Foreskin melanocyte (primary cell): ENCODE measurements at places on chromosomes 12 and 14.

GRCh38 chr12:61654698-61655097 lies 605.5 kb upstream of the USP15 start:
- DNase-seq = no peak

- DNase-seq = peak; percentile 37
Measured at GRCh38 chr14:73591690-73592449, at the start of gene ACOT4. Gene ACOT4, plus strand, starts transcription at chr14:73591873. Its CDS starts 87 bp downstream, at chr14:73591960.

DNA sequence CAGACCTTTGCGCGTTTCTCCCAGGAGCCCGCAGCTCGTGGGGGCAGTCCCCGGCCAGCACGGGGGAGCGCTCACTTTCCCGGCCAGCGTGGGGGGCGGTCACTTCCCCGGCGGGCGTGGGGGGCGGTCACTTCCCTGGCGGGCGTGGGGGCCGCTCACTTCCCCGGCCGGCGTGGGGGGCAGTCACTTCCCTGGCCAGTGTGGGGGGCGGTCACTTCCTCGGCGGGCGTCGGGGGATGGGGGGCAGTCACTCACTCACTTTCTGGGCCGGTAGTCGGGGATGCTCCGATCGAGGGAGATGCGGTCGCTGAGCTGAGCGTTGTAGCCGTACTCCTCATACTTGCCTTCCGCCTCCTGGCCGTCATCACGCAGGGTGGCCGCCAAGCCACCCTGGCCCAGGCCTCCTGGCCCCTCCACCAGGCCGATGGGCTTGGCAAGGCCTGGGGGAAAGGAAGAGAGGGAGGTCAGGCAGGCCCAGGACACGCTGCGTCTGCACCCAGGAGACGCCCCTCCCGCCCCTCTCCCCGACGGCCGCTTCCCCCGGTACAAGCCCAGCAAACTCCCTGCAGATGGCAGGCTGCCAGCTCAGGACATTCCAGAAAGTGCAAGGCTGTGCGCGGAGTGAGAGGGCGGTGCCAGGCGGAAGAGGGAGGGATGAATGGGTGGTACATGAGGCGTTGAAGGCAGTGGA lies 43.3 kb downstream of the GALNT9 start:
- DNase-seq = peak; percentile 32

DNA sequence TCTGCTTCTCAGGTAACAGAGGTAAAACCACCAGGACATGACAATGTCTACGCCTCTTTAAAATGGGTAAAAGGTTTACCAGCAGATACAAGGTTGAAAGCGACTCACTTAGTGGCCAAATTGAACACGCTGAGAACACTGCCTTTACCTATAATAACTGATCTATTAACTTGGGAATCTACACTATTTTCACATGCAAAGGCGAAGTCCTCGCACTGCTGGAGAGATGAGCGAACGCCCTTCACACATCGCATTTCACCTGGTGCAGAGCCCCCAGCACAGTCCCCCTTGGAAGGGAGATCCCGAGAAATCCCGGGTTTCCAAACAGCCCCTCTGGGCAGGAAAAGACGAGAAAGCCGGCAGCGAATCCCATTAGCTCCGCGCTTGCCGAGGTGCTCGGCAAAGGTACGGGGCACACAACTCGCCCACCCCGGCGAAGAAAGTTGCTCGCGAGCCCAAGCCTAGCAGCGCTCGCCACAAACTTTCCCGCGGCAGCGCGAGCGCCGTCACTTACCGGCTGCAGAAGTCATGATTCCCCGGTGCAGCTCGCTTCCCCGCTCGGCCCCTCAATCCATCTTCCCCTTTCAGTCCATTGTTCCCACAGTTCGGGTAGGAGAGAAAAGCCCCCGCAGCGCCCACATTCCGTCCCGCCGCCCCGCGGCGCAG lies 423 bp downstream of the FGD6 start:
- DNase-seq = peak; percentile 8

DNA sequence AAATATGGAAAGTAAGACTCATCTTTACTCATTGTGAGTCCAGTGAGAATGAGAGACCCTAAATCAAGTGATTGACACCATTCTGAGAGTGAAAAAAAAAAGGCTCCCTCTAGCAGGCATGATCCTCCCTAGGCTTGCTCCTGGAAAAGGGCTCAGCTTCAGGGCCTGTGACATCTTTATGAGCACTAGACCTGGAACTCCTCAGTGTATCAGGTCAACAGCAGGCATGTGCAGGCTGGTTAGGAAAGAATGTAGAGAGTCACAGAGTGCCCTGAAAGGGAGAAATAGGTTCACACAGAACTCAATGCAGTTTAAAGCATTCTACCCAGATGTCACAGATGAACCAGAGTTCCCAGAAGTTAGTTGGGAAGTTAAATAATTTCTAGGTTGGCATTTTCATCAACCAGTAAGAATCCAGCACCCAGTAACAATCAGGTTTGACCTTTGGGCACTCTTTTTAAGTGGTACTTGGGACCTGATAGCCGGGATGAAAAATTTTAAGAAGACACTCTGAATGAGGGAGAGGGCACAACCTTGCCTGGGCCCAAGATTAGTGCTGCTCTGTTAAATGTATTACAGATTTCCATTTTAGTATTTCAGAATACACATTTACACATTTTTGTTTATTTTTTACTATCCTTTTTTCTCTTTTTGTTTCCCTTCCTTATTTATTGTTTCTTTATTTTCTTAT lies 828.8 kb downstream of the C12orf50 start:
- DNase-seq = no peak

DNA sequence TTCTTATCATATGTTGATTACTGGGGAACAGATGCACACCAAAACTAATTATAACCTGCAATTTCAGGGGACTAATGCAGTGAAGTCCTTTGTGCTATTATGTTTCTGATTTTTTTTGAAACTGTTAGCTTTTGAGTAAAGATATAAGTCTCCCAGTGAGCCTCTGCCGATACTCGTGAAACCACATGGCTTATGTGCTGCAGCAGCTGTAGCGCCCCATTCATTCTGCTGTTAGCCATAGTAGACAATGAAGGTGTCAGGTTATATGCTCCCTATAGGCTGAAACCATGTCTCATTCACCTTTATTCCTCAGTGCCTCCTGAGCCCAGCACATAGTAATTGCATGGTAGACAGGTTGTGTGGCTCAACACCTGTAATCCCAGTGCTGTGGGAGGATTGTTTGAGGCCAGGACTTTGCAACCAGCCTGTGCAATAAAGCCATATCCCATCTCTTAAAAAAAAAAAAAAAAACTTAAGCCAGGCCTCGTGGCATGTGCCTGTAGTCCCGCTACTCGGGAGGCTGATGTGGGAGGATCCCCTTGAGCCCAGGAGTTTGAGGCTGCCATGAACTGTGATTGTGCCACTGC lies 25.0 kb downstream of the GOLGA5 start:
- no peak for DNase-seq

GRCh38 chr14:99862136-99862535 lies 68.9 kb downstream of the EML1 start:
- no peak for DNase-seq
